ENCODE measurements at places on chromosomes 3 and 15. TPM values are rescaled to one million over a fixed set of nuclear protein-coding genes. Genes with fewer than 3 reads are reported as not detected.

The LNP1 gene
- 1.4 TPM for total RNA-seq

DNA sequence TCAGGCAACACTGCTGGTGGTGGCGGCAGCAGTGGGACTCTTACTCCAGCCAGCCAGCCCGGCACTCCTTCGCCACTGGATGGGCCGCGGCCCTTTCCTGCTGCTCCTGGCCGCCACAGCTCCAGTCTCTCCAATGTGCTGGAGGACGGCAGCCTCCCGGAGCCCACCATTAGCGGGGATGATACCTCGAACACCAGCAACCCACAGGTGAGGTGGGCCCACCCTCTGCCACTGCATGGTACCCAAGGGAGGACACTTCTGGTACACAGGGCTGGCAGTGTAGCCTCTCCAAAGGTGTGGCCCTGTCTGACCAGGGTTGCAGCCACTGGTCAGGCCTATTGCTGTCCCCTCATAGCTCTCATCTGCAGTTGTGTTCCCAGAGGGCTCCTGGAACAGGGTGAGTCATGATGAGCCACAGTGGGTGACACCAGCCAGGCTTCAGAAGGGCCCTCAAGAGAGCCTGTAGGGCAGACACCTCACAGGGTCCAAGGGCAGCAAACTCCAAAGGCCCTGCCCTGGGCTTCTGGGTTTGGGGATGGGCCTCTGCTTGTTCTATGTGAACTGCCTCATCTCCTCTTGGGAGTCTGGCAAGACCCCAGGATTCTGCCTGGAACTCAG lies 20.8 kb downstream of the NBEAL2 start:
- no peak for DNase-seq

DNA sequence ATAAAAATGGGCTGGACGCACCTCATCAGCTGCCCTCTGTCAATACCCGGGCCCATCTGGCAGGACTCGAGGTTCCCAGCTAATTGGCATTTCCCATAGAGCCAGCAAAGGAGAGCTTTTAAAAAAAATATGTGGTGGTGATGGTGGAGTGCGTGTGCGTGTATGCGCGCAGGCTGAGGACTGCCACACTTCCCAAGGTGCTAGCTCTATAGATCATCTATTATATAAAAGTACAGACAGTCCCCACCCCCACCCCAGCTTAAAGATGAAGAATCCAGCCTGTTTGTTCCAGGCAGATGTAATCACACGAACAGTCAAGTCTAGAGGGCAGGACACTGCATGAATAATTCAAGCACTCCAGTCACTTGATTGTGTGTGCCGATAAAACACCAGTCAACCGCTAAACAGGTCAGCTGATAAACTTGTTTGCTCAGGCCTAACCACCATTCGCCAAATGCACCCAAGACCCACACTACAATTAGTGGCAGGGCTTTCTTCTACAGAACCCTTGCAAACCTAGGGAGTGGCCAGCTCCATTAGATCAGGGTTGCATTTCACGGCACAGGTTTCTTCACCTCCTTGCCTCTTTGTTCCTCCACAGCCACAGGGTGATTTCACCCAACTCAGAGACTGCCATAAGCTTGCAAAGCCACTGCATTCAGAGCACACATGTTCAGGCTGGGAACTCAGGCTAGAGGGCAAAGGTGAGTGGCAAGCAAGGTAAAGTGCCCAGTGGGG lies 5.8 kb downstream of the TLE3 start:
- peak; percentile 67 for DNase-seq

GRCh38 chr15:45612790-45613415 lies 21.9 kb upstream of the SQOR start:
- DNase-seq = no peak

DNA sequence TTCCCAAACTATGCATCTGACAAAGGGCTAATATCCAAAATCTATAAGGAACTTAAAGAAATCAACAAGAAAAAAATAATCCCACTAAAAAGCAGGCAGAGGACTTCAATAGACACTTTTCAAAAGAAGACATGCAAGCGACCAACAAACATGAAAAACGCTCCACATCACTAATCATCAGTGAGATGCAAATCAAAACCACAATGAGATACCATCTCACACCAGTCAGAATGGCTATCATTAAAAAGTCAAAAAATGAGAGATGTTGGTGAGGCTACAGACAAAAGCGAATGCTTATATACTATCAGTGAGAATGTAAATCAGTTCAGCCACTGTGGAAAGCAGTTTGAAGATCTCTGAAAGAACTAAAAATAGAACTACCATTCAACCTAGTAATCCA lies 20.2 kb downstream of the CFAP44 start:
- DNase-seq = no peak

Data from colonic mucosa (tissue), 4 donors.